ENCODE measurements at places on chromosomes 12 and 14.

DNA sequence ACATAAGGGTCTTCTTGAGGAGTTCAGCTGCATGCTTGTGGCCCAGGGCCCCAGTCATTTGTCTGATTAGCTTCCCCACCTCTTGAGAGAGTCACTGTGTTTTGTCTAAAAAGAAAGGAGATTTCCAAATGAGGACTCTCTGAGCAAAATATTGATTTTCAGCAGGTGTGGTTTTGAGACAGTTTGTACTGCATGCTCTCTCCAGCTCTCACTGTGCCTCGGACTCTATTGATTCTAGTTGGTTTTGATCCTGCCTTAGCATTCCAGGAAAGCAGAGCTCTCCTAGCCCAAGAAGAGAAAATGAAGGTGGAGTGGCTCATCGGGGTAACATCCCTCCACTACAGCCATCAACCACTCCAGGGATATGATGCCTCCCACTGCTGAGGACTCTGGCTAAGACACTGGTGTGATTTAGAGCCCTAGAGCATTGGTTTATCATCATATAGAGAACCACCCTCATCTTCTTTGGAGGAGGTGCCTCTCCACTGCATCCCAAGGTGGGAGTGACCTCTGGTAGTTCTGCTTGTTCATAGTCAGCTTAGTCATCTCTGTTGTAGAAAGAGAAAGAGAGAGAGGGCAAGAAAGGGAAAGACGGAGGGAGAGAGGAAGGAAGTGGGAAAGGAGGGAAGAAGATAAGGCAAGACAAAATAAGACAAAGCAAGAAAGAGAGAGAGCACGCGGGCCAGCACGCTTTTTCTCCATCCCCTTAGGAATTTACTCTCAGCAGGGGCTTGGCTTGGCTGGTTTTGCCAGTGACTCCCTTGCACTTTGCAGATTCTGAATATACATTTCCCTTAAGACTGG is 365.6 kb downstream of the DPF3 start:
- no peak for DNase-seq

GRCh38 chr12:48956279-48957140 is 777 bp downstream of the ARF3 start:
- DNase-seq: peak; percentile 74

- DNase-seq: peak; percentile 87
Measured at GRCh38 chr12:50505675-50506530, 1.1 kb downstream of the DIP2B start.

DNA sequence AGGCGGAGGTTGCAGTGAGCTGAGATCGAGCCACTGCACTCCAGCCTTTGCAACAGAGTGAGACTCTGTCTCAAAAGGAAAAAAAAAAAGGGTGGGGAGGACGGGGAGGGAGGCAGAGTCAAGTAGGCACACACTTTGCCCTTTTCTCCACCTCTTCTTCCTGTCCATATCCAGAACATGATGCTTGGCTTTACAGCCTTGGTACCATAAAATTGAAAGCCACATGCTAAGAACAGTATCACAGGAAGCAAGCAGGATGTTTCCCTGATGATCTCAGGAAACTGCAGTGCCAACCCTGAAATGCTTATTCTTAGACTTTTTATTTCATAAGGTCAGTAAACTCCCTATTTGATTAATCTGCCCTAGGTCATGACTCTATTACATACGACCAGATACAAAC is 32.5 kb upstream of the YAF2 start:
- no peak for DNase-seq

DNA sequence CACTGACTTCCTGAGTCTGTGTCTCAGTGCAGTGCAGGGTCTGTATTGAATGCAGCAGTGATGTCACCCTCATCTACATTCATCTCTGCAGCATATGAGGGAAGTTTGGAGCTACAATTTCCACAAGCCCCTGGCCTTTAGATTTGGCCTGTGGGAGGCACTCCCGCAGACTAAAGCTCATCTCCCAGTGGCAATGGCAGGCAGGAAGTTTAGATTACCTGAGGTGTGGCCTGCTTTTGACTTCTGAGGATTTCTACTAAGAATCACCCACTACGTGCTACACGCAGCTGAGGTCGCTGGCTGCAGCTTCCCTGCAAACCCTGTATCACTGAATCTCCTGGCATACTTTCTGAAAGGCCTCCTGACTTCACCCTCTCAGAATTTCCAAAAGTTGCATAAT is 202.2 kb upstream of the PRKD1 start:
- no peak for DNase-seq

DNA sequence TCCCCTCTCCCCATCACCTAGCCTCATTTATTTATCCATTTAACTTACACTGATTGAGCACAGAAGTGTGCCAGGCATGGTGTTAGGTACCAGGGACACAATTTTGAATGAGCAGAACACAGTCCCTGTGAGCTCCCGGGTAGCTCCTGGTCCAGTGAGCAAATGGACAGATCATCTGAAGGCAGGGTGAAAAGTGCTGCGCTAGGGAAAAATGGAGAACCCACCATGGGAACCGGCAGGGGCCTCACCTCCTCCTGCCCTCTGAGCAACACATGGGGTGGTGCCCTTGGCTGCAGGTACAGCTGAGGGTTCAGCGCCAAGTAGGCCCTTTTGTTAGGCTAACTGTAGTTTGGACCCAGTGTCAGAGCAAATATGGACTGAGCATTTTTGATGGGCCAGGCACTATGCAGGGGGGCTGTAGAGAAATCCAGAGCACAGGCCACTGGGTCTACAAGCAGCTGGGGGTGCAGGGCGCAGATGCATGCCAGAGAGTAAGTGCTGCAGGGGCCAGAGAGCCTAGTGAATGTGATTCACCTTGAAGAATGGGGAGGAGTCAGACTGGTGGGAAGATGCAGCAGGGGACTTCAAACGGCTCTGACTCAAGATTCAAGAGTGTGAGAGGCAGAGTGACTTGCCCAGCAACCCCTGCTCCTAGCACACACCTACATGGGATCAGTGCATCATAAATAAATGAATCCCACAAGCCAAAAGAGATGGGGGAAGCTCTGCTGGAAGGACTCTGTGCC is 28.2 kb downstream of the LTBP2 start:
- DNase-seq: no peak

DNA sequence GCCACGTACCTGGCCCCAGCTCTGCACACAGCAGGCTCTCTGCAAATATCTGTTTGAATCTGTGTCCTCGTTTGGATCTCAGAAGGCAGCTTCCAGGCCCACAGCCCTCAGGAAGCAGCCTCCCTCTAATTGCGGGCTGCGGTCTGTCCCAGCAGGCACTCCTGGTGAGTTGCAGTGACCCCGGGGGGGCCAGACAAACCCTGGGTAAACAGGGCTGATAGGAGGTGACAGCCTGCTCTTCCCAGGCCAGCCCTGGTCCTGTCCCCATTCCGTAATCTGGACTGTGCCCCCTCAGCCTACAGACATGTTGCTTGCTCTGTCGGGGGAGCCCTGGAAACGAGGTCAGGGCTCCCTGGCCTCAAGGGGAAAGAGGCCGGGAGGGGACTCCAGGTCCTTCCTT is 2.0 kb downstream of the FOXN4 start:
- DNase-seq: no peak

DNA sequence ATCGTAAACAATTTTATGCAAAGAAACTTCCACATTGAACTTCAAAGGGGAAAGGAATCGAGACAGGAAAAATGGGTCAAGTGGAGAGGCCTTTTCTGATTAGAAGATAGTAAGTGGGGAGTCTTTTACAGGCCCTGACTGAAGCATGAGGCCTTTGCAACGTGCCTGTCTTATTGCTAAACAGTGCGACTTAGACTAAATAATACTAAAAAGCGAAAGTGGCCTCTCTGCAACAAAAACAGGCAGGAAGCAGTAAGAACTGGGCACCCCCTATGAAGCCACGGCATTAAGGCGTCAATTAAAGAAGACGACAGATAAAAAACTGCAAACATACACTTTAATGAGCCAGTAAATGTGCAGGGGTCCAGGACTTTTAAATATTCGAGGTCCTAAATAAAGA is 283.4 kb upstream of the GRIP1 start:
- no peak for DNase-seq

DNA sequence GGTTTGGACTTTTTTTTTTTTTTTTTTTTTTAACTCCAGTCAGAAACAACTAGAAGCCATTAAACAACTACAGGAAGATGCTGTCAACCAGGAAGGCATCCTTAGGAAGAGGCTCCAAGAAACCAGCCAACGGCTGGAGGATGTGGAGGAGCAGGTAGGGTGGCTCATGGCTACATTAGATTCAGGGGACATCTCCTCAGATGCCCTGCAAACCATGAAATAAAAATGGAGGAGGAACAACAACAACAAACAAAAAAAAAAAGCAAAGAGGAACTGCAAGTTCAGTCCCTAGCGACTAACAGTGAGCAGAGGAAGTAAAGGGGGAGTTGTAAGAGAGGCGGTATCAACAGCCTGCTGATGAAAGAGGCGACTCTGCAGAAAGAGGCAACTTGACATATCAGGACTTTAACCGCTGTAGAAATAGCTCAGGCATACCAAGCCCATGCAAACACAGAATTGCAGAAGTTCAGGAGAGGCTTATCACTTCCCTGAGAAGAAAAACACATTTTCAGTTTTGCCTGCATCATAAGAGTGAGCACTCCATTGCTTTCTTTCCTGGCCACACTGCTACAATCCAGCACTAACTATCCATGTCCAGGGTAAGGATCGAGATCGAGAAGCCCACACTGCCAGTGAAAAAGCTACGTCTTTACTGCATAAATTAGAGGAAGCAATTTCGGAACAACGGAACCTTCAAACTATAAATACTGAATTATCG is 103.5 kb upstream of the BCAT1 start:
- DNase-seq: peak; percentile 44

All from amygdala (tissue), 56 donors.